ENCODE measurements at places on chromosomes 5 and 9.
A peak's percentile ranks its signal among the peaks of the same experiment; 100 is the strongest.

- no peak for DNase-seq
Measured at GRCh38 chr5:139315056-139315615, 21.6 kb downstream of the MATR3 start.

- DNase-seq = no peak
Measured at GRCh38 chr5:72814104-72814503, 2.4 kb upstream of the TNPO1 start.

- DNase-seq = no peak
Measured at GRCh38 chr5:126137891-126138280, 285.3 kb upstream of the GRAMD2B start.

DNA sequence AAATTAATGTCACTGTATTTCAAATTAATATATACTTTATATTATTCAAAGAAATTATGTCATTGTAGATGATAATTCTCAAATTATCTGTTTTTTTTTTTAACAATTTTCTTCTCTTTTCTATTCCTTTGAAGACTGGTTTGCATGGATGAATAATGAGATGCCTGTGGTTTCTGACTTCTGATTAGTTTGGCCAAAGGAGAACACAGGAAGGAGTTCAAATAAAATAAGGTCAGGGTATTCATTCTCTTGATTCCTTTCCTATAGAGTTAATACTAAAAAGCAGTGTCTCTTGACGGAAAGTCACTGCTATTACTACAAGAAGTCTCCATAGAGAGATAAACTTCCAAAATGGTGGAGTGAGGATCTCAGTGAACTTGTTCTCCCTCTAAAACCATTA lies 279.6 kb upstream of the FTMT start:
- DNase-seq = no peak

DNA sequence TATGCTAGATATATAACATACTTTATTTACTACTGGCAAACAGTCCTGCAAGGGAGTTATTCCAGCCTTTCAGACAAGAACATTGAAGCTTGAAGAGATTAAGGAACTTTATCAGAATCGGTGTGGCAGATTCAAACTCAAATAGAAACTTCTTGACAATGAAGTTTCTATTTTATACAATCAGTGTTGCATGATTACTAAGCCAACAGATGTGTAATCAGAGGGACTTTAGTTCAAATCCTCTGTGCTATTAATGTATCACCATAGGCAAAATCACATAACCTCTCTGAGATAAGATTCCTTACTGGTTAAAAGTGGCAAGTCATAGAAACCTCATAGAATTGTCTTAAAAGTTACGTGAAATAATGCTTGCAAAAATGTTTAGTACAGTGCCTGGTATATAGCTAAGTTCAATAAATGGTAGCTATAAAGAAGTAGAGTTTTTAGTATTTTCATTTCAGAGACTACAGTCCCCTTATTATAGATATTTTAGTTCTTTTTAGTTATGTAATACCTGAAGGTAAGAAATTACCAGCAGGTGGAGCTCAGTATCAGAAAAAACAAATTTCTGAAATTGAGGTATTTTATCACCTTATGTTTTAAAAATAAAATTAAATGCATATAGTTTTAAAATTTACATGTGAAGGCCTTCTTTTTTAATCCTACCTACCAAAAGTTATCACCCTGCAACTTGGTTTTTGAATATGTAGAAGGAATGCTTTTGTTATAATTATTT lies 172.1 kb downstream of the FER start:
- no peak for DNase-seq

DNA sequence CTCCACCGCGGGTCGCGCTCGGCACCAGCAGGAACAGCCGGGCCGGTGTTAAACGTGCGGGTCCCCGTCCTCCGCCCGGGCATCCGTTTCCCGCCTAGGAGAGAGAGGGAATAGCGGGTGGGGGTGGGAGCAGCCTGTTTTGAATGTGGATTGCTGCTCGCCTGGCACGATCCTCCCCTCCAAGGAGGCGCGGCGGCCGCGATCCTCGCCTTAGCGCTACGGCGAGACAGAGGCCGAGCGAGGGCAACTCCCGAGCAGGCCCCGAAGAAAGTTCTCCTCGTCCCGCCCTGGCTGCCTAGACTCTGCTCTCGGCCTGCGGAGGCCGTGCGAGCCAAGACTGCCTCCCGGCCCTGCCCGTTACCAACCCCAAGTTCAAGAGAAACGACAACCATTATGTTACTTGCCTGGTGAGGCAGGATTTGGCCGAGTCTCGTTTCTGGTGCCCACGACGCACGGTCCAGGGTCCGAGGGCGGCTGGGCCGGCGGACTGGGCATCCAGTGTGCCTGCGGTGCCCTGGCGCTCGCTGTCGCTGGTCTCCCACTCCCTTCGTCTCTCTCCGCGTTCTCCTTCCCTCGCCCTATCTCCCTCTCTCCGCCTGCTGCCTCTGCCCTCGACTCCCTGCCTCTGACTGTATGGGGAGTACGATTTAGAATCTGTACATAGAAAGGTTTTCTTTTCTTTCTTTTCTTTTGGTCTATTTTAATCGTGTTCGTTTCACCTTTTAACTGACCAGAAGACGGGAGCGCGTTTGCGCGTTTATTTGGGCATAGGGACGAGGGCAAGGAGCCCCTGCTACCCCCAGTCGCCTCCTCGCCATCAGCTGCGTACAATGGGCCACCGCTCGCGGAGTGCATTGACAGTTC lies 724 bp downstream of the NR2F1-AS1 start:
- DNase-seq = no peak

- no peak for DNase-seq
Measured at GRCh38 chr5:128287740-128288139, 204.2 kb downstream of the SLC12A2 start.

DNA sequence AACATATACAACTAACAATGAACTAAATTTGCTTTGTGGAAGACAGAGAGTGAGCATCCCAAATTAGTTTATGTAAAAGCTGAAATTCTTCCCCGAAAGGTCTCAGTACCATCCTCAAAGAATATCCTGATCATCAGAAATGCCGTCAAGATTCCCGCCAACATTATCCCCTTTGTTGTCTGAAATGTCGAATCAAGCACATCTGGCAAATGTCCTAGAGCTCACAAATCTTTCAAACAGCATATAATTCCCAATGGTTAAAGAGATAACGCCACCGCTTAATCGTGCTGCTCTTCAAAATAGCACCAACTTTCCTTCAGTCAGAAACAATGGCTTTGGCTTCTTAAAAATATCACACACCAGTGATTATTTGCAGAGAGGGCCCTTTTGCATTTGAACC lies 23.8 kb downstream of the MORN5 start:
- DNase-seq = no peak

DNA sequence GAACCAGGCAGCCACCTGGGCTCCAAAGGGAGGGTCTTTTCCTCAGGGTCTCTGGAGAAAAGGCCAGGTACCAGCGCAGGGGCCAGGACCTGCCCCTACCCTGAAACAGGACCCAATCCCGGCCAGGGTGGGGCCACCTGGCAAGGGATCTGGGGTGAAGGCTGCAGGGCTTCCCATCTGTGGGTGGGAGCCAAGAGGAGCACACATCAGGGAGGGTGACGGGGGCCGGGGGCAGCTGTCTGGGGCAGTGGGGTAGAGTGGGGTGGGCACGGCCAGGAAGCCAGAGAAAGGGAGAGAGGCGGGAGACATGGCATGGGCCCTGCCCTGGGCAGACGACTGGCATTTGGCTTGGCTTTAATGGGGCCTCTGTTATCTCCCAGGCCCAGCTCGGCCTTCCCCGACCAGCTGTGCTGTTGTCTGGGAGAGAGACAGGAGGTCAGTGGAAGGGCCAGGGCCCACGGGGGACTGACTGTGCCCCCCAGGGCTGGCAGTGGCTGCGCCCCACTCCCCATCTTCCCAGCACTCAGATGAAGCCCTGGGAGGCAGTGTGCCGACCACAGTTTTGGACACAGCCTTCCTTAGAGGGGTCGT lies 57.2 kb upstream of the RNF130 start:
- DNase-seq = no peak

GRCh38 chr5:155001523-155001922 lies 12.0 kb upstream of the KIF4B start:
- DNase-seq = no peak

GRCh38 chr5:26940994-26941393 lies 97.4 kb downstream of the CDH9 start:
- no peak for DNase-seq

DNA sequence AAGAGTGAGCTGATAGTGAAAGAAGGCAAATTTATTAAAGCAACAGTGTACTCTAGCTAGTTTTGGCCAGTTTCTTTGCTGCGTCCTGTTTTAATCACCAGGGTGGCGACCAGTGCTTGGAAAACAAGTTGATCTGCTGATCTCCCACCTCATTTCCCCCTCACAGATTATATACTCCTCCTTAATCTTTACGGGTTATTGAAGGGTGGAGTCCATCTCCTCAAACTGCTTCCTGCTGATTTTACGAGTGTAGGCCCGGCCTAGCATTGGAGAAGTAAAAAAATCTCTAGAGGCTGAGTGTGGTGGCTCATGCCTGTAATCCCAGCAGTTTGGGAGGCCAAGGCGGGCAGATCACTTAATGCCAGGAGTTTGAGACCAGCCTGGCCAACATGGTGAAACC lies 14.0 kb upstream of the CFAP95 start:
- no peak for DNase-seq

DNA sequence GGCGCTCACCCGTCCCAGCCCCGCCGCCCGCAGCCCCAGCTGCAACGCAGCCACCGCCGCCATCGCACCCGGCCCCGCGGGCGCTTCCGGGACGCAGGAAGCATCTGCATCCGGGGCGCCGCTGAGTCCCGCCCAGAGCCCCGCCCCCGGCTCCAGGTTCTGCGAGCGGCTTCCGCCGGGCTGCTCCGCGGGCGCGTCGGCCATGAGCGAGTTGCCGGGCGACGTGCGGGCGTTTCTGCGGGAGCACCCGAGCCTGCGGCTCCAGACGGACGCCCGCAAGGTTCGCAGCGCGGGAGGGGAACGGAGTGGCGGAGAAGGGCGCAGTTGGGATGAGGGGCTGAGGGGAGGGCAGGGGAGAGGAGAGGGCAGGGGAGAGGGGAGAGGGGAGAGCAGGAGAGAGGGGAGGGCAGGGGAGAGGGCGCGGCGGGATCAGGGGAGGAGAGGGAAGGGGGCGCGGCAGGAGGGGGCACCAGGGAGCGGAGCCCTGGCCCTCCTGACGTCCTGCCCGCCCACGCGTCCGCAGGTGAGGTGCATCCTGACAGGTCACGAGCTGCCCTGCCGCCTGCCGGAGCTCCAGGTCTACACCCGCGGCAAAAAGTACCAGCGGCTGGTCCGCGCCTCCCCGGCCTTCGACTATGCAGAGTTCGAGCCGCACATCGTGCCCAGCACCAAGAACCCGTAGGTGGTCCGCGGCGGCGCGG lies at the start of the genes SURF1 and SURF2:
SURF1 (minus strand) TSS at position 97 of the 701 bp plus-strand sequence; CDS start at position 63, 34 bp downstream.
SURF2 (plus strand) TSS at position 160 of the 701 bp plus-strand sequence; CDS start at position 203, 43 bp downstream.
- DNase-seq = peak; percentile 79

- DNase-seq = no peak
Measured at GRCh38 chr5:111412593-111412992, 99.7 kb downstream of the STARD4 start.

- DNase-seq = no peak
Measured at GRCh38 chr5:165055476-165055875, 1550.1 kb downstream of the MAT2B start.

- DNase-seq = no peak
Measured at GRCh38 chr5:67619235-67619634, 422.6 kb upstream of the CD180 start.

DNA sequence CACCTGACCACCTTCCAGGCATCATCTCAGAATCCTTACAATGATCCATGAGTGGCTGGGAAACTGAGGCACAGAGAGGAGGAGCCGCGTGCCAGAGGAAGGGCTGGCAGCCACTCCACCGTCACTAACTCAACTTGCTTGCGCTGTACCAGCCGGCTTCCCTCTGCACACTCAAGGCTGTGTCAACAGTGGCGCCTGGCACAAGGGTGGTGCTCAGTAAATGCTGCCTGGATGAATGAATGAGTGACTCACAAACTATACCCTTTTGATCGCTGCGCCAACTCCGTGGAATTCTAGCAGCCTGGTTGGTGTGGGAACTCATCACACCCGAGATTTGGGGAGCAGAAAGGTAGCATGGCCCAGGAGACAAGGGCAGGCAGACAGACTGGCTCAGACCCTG lies 21.9 kb downstream of the PRRX2 start:
- DNase-seq = no peak

- DNase-seq = no peak
Measured at GRCh38 chr9:75488719-75489110, 400.4 kb downstream of the OSTF1 start.

DNA sequence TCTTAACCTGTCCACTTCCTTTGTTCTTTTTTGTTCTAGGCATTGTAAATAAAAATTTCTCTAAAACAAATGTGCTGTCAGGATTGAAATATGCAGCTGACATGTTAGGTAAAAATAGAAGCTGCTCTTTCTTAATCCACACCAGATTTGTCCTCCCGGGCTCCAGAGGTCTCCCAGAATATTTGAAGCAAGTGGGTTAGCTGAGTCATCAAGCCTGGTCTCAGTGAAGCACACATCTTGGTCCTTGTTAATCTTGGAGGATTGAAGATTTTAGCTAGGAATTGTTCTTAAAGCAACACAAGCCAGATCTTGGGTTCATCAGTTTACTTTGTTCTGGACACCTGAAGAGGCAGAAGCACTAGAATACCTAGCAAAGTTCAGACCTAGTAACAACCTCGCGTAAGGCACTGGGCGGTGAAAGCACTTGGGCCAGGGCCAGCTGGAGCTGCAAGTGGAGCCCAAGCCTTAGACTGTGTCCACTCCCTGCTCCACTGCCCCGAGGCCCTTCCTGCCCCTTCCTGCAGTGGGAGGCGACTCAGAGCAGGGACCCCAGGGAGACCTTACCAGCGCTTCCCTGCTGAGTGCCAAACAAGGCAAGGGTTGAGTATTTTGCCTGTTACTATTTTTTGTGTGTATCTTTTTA lies 36.5 kb downstream of the HABP4 start:
- peak; percentile 69 for DNase-seq

- DNase-seq = no peak
Measured at GRCh38 chr9:90064248-90064647, 459.4 kb downstream of the GADD45G start.

GRCh38 chr9:21097817-21098216 lies 20.1 kb upstream of the IFNB1 start:
- DNase-seq = no peak

DNA sequence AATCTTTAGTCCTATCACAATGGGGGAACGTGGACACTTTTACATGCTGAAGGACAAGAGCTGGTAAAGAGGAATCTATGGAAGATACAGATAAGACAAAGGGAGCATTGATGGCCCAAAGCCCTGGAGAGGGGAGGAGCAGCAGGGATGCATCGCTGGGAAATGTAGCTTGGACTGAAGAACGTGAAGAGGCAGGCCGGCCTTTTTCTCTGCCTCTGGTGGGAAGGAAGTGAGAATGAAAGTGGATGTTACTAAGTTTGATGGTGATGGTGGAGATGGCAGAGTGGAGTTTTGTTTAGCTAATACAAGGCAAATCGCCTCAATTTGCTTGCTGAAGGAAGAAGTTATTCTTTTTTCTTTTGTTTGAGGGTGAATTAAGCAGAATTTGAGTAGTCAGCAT lies 124.6 kb upstream of the TAF11L2 start:
- no peak for DNase-seq

GRCh38 chr9:99820685-99821395 lies 845 bp upstream of the NR4A3 start:
- DNase-seq = peak; percentile 62

GRCh38 chr5:14267991-14268708 lies 125.0 kb downstream of the TRIO start:
- peak; percentile 54 for DNase-seq

- DNase-seq = no peak
Measured at GRCh38 chr9:129335464-129336129, 157.5 kb upstream of the IER5L start.

- no peak for DNase-seq
Measured at GRCh38 chr5:88826646-88827585, 56.1 kb downstream of the MEF2C start.

GRCh38 chr9:37486256-37486615 lies 488 bp downstream of the POLR1E start:
- no peak for DNase-seq

GRCh38 chr9:4402501-4402900 lies 87.8 kb upstream of the SLC1A1 start:
- no peak for DNase-seq

- no peak for DNase-seq
Measured at GRCh38 chr5:171453056-171453725, 33.7 kb downstream of the FGF18 start.

Measured in amniotic stem cell (primary cell).